Stimulated activated CD8-positive, alpha-beta memory T cell treated with anti-CD3 and anti-CD28 coated beads, Interleukin-15, amount 100 ng/mL, for 4 hours (primary cell): ENCODE measurements at places on chromosomes 1 and 21.

DNA sequence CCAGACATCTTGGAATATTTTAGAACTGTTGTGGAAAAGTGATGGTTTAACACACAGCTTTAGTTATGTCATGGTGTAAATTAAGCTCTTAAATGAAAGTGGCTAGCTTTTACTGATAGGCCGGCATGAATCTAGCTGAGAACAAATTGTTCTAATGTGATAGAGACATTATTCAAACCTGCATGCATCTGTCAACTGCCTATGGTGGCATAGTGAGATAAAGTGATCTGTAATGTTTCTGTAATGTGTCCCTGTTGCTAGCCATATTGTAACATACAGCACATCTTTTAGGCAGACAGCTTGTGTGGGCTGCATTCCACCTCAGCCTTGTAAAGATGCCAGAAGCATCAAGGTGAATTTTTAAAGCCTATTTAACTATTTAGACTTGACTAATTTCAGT lies 16.0 kb downstream of the LRIG2 start:
- no peak for DNase-seq

GRCh38 chr1:11535761-11536572 lies 57.0 kb downstream of the DISP3 start:
- DNase-seq, result no peak

GRCh38 chr21:42563686-42564085 lies 50.0 kb downstream of the SLC37A1 start:
- DNase-seq, result no peak

GRCh38 chr1:226017070-226017469 lies 17.9 kb upstream of the SDE2 start:
- DNase-seq, result no peak

DNA sequence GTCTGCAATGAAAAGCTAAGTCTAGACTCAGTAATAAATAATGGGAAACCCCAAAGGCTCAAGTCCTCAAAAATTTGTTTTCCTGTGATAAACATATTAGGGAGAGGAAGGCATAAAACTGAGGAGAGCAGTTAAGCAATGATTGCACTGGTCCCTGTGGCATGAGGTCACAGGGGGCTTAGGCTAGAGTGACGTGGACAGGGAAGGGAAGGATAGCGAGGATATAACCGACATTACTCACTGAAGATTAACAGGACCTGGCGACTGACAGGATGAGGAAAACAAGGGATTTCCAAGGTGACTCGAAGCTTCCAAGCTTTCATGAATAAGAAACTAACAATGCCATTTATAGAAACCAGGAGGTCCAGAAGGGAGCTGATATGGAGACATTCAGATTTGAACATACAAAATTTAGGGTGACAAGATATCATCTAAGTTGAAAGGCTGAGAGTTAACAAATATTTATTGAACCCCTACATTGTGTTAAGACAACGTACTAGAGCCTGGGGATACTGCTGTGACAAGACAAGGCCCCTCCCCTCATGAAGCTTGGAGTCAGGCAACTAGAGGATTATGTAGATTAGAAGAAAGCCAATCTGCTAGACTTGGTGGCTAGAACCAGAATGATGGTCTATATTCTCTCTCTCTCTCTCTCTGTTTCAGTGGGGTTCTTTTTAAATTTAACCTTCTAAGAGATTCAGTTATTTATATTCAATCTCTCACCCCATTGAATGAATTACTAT lies 33.2 kb upstream of the PKN2 start:
- no peak for DNase-seq

DNA sequence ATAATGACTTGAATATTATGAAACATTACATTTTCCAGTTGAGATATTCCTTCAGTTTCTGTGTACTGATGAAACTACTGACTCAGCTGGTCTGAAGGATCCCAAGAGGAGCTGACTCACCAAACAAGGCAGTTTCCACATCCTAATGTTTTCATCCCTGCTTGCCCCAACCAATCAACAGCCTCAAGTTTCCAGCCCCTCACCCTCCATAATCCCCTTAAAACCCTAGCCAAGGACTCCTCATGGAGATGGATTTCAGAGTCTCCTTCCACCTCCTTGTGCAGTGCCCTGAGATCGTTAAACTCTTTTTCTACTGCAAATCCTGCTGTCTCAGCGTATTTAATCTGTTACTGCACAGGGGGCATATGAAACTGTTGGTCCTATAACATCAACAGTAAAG lies 83.1 kb upstream of the HAO2 start:
- no peak for DNase-seq

DNA sequence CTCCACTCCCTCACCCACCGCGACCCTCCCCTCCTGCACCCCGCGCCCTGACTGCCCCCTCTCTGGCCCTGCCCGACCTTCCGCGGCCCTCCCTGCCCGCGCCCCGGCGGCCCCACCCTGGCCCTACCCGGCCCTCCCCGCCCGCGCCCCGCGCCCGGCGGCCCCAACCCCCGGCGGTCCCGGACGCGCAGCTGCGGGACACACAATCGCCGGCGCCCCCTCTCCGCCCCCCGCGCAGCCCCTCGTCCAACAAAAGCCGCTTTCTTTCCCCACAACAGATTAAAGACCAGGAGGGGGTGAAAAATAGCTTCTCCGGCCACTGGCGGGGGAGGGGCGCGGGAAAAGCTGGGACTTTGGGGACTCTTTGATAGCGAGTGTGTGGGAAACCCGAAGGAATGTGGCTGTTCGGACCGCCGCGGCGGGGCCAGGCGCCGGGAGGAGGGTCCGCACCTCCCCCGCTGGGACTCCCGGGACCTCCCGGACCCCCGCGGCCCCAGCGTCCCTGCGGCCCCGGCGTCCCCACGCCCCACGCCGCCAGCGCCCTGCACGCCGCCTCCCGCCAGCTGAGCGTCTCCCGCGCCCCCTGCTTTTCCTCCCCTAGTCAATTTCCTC lies 8.8 kb upstream of the ID3 start:
- no peak for DNase-seq

DNA sequence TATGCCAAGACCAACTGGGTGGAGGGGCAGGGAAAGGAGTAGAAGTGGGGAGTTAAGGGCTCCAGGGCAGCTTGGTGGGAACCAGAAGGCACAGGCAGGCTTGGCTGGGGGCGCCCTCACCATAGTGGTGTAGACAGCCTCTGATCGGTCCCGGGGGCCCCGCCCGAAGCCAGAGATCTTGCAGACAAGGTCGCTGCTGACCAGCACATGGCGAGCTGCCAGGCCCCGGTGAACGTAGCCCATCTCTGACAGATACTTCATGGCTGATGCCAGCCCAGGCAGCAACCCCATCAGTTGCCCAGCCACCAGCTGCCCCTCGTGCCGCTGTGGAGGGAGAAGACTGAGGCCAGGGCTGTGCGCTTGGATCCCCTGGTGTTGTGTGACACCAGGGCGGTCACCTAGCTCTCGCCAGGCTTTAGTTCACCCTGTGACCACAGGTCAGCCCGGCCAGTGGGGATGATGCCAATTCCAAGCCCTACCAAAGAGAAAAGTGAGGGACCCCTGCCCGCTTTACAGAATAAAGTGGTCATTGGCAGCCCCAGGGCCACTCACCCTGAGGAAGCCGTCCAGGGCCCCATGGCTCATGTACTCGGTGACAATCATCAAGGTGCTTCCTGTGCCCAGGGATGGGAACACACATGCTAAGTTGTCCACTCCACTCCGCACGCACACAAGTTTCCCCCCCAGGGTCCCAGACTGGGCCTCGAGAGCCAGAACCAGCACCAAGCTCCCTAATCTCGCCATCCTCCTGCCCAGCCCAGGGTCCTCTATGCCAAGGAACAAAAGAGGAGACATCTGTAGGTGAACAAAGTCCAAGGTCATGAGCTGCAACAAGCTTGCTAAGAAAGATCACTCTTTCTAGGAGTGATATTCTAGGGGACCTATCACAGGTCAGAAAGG lies 28.2 kb downstream of the CDCA8 start:
- no peak for DNase-seq

DNA sequence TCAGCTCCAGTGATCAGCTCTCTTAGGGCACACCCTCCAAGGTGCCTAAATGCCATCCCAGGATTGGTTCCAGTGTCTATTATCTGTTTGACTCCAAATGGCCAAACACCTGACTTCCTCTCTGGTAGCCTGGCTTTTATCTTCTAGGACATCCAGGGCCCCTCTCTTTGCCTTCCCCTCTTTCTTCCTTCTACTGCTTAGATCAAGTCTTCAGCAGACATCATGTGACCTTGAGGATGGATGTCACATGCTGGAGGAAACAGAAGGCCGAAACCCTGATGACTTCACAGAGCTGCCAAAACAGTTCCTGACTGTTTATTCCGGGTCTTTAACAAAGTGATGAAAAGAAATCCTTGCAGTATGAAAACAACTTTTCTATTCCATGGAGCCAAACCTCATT lies 24.4 kb upstream of the WDR26 start:
- DNase-seq, result no peak

GRCh38 chr1:198901266-198901665 lies 262.4 kb downstream of the PTPRC start:
- no peak for DNase-seq

DNA sequence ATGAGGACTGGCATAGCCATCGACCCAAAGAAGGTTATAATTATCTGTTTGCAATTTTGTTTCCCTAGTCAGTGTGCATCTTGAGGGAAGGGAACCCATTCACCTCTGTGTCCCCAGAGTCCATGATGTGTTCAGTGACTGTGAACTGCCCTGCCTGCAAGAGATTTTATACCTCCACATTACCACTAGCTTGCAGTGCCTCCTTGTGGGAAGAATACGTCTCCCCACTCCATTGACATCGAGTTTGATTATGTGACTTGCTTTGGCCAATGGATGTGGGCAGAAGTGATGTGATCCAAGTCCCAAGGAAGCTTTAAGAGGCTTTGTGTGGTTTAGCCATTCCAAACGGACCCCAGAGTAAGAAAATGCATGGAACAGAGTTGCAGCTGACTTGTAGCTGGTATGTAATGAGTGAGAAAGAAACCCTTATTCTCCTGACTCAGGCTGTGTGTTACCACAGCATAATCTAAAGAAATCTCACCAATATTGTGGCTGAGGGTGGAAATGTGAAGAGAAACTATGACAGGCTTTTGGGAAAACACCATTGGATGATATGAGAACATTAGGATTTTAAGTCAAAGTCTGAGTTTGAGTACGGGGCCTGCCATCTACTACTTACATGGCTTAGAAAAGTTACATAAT lies 47.8 kb upstream of the NRDC start:
- DNase-seq, result no peak

DNA sequence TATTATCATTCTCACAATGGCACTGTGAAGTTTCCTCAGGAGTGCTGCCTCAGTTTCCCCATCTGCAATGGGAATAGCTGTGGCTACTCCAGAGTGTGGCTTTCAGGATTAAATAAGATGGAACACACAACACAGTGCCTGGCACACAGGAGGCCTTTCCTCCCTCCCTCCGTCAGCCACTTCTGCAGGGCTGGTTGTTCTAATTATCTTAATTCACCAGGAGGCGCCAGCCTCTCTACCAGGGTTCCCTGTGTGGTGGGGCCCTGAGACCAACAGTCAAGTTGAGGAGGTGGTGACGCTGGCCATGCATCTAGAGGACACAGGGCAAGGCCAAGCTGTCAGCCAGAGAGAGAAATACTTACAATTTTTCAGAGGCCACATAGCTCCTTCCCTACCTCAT lies 6.3 kb upstream of the FOXO6 start:
- DNase-seq, result no peak

DNA sequence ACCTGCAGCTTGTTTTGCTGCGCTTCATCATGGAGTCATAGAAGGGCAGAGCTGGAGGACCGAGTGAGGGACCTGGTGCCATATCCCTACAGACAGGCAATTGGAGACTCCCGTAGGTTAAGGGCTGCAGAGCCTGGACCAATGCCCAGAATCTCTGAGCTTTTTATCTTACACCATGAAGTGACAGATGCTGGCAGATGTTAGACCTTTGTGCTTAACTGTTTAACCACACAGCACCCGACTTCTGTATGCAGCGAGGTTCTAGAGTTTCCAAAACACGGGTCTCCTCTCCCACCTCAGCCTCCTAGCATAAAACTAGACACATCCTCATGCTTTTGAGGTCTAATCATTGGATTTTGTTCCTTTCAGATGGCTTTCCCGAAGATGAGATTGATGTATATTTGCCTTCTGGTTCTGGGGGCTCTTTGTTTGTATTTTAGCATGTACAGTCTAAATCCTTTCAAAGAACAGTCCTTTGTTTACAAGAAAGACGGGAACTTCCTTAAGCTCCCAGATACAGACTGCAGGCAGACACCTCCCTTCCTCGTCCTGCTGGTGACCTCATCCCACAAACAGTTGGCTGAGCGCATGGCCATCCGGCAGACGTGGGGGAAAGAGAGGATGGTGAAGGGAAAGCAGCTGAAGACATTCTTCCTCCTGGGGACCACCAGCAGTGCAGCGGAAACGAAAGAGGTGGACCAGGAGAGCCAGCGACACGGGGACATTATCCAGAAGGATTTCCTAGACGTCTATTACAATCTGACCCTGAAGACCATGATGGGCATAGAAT lies 47.6 kb downstream of the B3GALT5 start:
- no peak for DNase-seq

DNA sequence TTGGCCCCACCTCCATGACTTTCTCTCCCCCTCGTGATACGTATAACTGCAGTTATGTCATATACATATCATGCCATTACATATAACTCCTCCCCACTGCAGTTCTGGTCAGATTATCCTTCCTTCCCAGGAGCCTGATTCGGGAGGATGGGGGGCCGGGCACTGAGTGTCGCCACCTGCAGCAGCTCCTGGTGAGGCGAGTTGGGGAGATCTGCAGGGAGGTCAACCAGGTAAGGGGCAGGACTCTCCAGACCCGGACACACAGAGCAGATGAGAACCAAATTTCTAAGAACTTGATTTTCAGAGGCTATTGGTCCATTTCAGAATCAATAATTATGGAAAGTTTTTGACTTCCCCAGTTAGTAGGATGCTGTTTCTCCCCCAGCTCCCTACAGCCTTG lies 19.5 kb downstream of the HYI start:
- DNase-seq, result no peak

- no peak for DNase-seq
Measured at GRCh38 chr1:10192263-10192662, 18.1 kb upstream of the KIF1B start.

- no peak for DNase-seq
Measured at GRCh38 chr1:94072840-94073522, 48.0 kb downstream of the ABCA4 start.

GRCh38 chr21:35015435-35016024 lies 33.6 kb downstream of the RUNX1 start:
- DNase-seq, result no peak

DNA sequence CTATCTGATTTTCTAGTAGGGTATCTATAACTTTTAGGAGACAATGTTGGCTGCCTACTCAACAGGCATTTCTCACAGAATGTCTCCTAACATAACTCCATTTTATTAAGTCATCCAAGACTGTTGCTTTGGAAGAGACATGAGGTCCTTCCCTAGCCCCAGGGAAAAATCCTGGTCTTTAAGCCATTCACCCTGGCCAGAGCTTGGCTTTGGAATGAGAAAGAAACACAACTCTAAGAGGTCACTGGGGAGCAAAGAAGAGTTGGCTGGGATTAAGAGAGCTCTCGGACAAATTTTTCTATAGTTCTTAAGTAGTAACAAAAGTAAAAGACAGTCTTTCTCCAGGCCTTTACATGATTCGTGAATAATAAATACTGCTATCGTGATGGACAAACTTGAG lies 57.9 kb downstream of the PCNX2 start:
- DNase-seq, result no peak

DNA sequence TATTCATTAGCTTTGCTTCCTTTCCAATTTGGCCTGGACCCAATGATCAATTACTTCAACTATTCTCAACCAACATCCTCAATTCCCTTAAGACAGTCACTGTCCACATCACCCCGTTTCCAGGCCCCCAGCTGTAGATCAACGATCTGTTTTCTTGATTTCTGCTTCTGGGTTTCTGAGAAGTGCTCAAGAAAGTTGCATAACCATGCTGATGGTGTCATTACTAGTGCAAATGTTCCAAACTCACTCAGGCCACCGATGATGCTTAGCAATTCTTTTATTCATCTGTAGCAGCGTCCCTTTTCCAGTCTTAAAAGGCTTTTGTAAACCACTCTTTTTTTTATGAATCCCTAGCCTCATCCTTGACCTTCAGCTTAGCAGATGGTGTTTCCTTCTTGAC lies 155.8 kb upstream of the PTGFR start:
- no peak for DNase-seq
